ENCODE measurements at places on chromosomes 7 and 10. TPM values are rescaled to one million over a fixed set of nuclear protein-coding genes. Genes with fewer than 3 reads are reported as not detected.
A peak's percentile ranks its signal among the peaks of the same experiment; 100 is the strongest.

GRCh38 chr10:93417921-93418320 is 64.2 kb downstream of the MYOF start:
- DNase-seq: no peak

DNA sequence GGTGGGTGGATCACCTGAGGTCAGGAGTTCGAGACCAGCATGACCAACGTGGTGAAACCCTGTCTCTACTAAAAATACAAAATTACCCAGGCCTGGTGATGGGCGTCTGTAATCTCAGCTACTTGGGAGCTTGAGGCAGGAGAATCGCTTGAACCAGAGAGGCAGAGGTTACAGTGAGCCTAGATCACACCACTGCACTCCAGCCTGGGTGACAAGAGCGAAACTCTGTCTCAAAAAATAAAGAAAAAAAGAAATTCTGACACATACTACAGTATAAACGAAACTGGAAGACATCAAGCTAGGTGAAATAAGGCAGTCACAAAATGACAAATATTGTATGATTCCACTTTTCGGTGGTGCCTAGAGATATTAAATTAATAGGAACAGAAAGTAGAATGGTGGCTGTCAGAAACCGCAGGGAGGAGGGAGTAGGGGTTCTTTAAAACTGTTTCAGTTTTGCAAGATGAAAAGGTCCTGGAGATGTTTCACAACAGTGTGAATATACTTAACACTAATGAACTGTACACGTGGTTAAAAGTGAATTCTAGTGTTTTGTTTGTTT is 23.2 kb downstream of the PILRA start:
- DNase-seq: peak; percentile 65

Gene ORAI2
- 61.9 TPM for total RNA-seq

- DNase-seq: no peak
Observed at GRCh38 chr7:65453341-65454030, 79.8 kb downstream of the ZNF92 start.

DNA sequence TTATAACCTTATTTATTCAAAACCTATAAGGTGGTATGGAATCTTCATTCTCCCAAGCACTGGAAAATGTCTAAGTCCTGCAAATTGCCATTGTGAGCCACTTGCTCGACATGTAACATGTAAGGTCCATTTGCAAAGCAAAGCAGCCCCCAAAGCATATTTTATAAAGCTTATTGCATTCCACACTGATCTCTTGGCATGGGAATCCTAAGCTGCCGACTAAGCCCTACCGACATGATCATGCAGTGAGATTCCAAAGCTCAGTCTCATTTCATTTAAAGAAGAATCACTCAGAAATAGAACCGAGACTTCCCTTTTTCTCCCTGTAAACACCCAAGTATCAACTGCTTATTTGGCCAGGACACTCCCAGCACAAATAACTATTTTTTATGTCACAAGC is 333.4 kb upstream of the MYO3A start:
- DNase-seq: no peak

All from activated CD4-positive, alpha-beta memory T cell treated with anti-CD3 and anti-CD28 coated beads, Interleukin-2, amount 10 ng/mL, durations not matched to agents 7 days and 5 days (primary cell).